ENCODE measurements at places on chromosomes 5 and 9.

GRCh38 chr9:12166518-12166917 is 526.7 kb upstream of the TYRP1 start:
- DNase-seq = no peak

DNA sequence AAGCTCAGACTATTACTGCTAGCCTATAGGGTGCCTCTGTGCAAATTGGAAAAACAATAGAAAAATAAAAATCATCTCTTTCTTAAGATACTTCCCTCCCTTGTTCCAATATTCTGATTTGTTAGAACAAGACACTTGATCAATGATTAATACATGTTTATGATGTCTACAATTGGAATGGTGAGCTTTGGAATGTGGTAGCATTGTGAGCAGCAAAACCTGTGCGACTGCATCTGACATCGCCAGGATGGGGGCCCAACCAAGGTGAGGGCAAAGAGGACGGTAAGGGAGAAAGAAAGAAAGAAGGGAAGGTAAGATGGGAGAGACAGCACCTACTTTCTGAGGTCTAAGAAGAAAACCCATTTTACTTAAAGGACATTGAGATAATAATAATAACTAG is 183.0 kb upstream of the TRIM32 start:
- no peak for DNase-seq

DNA sequence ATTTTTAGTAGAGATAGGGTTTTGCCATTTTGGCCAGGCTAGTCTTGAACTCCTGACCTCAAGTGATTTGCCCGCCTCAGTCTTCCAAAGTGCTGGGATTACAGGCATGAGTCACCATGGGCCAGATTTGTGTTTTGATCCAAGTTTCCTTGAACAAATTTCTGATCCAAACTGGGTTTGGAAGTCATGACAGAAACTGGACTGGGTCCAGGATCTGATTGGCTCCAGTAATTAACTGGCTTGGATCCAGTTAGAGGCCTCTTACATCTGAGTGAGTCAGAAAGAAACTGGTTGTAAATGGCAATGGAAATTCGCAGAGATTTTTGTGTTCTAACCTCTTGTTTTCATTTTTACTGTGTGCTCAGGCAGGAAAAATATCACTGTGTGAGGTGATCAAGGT is 141.6 kb downstream of the SLC25A46 start:
- peak; percentile 4 for DNase-seq

DNA sequence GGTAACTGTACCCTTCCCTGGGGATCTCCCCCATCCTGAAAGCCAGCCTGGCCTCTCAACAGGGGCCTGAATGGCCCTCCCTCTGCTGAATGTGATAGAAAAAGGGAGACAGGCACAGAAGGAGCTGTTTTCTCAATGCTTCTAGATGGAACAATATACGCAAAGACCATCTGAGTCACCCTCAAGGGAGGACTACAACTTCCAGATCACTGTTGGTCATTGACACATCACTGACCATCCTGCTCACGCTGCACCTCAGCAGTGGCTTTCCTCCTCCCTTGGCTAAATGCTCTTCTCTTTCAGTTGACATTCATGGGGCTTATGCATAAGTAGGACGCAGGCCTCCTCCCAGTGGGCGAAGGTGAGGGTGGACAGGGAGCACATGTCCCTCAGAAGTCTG is 112.2 kb upstream of the SHB start:
- no peak for DNase-seq

Data from GM12878 (cell line).